Fibroblast of villous mesenchyme (primary cell): ENCODE measurements at places on chromosomes 12 and 14. TPM values are rescaled to one million over a fixed set of nuclear protein-coding genes. Genes with fewer than 3 reads are reported as not detected.

TTC8 gene
- total RNA-seq, result 23.8 and 28.1 TPM in 2 replicates

PGF gene
- total RNA-seq, result 0.64 and 0.86 TPM in 2 replicates

RERG gene
- total RNA-seq, result under 0.01 and 0.64 TPM in 2 replicates

B3GNT4 gene
- total RNA-seq, result under 0.01 TPM in 2 replicates

ARHGEF40 gene
- total RNA-seq, result 39.6 and 45.3 TPM in 2 replicates

GPR162 gene
- 2.6 and 3.0 TPM in 2 replicates for total RNA-seq

RNU4-1 gene
- total RNA-seq, result under 0.01 TPM in 2 replicates

TRIM9 gene
- 0.64 TPM in 1 of 2 replicates, not detected in the other for total RNA-seq

CEBPE gene
- total RNA-seq, result not detected in 2 replicates

DNA sequence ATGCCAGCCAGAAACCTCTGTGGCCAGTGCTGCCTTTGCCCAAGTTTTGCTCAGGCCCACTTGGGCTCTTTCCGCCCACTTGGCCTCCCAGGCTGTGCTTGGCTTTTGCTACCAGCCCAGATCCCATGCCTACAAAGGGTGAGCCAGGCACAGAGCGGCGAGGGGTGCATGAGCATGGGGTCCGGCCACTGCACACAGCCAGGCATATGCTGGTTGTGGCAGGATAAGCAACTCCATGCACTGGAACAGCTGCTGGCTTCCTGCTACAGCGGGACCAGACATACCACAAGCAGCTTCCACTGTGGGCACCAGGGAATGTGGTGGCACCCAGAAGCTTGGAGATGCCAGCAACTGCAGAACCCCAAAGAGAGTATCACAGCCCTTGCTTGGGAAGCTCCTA lies 45.7 kb upstream of the PRPF39 start:
- DNase-seq, result no peak

DNA sequence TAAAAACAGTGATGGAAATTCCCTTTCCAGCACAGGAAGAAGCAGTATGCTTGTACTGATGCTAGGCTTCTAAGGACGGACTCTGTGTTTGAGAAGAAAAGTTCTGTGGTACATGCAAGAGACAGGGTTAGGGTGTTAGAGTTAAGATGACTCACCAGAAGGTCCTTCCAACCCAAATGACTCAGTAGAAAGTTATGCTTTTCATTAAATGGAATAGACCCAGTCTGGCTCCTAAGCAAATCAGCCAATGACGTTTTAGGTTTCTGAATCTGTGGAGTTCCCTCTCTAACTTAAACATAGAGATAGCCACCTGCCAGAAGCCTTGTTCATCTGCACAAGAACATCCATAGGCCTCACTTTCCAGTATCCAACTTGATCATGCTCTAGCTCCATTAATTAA lies 5.7 kb downstream of the PTHLH start:
- peak; percentile 89 for DNase-seq

- DNase-seq, result no peak
These were observed 73.8 kb upstream of the SRSF5 start for GRCh38 chr14:69693145-69693544.

DNA sequence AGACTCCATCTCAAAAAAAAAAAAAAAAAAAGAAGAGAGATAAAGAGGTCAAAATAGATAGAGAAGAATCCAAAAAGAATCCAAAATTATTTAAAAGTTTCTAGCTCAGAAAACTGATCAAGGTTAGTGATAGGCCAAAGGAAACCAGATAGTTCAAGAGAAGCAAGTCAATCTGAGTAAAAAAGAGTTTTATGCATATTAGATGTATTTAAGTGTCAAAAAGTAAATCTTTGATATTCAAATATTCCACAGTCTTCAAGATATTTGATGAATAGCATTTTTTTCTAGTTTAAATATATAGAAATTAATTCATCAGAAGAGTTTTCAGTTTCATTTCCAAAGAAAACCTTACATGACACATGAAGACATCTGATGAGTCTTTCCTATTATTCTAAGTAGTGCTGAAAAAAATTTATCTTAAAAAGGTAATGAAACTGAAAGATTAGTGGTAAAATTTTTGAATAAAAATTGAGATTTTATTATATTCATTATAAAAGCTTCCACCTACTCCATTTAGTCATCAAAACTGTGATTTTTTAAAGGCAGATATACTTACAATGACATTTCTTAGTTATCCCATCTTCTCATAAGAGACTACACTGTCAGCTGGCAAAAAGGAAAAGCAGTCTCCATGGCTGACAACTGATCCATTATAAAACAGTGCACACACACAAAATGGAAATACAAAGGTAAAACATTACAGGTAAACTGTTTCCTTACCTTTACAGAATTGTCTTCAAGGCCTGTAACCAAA lies 68.6 kb downstream of the RPS6KA5 start:
- DNase-seq, result no peak

DNA sequence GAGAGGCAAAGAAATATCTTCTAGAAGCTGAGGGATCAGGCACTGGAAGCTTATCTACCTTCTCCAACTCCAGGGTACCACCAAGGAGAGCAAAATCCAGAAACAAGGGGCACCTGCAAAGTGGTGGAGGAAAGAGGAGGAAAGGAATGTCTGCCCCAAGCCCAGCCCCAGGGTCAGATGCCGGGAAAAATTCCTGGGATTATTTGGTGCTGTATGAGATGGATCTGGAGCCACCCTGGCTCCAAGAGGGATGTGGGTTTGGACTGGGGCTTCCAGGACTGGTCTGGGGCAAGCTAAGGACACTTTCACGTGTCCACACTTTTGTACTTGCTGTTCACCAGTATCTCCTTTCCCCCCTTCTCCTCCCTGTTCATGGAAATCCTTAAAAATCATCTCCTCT lies 69.8 kb downstream of the DPF3 start:
- no peak for DNase-seq

DNA sequence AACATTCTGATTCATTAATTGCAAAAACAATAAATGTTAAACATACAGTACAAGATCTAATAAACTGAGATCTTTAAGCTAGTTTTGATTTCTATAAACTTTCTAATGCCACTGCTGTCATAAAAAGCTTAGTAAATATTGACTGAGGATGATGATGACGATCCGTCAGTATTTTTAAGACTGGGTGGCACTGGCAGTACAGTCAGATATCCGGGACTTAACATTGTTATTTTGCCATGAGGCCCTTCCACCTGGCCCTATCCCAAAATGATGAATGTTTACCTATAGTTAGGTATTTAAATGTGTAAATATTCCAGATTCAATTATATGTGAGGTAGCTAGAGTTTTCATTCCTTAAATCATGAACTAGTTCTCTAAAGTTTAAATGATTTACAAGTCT lies 158.5 kb downstream of the FOXA1 start:
- DNase-seq, result no peak

DNA sequence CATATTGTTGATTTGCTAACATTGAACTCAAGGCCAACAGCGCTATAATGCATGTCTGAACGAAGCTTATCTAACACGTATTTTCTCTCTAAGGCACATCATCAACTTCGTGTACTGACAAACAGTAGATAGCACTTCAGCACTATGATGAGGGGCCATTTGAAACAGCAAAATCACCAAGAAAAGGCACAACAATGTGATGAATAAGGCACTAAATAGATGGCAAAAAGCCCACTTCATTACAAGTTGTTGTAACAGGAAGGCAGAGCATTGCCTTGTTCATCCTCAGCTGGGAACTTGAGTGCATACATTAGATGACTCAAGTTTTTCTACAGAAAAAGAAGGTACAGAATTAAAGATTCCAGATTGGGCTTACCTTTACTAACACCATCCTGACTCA lies 75.2 kb downstream of the LIN7A start:
- no peak for DNase-seq

GRCh38 chr12:80411787-80412186 lies 32.2 kb upstream of the PTPRQ start:
- no peak for DNase-seq

DNA sequence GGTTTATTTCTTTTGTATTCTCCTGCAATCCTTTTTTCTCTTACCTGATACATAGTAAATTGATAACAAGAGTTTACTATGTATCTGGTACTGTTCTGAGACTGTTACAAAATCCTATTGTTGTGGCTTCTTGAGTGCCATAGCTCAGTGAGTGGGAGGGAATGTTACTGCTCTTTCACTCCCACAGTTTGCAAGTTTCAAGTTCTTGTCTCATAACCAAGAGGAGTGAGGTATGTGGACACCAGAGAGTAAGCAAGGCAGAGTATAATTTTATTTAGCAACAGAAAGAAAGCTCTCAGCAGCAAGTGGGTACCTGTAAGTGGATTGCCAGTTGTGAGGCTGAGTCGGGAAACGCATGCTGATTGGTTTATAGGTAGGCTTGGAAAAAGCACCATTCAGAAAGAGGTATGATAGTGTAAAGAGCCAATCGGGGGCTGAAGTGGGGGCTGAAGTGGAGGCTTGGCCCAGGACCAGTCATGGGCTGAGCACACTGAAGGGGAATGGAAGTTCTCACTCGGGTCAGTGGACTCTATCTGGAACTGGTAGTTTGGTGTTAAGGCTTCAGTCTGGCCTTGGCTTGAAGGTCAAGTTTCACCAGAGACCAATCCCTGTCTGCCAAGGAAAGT lies 850.8 kb downstream of the TMTC2 start:
- peak; percentile 1 for DNase-seq

DNA sequence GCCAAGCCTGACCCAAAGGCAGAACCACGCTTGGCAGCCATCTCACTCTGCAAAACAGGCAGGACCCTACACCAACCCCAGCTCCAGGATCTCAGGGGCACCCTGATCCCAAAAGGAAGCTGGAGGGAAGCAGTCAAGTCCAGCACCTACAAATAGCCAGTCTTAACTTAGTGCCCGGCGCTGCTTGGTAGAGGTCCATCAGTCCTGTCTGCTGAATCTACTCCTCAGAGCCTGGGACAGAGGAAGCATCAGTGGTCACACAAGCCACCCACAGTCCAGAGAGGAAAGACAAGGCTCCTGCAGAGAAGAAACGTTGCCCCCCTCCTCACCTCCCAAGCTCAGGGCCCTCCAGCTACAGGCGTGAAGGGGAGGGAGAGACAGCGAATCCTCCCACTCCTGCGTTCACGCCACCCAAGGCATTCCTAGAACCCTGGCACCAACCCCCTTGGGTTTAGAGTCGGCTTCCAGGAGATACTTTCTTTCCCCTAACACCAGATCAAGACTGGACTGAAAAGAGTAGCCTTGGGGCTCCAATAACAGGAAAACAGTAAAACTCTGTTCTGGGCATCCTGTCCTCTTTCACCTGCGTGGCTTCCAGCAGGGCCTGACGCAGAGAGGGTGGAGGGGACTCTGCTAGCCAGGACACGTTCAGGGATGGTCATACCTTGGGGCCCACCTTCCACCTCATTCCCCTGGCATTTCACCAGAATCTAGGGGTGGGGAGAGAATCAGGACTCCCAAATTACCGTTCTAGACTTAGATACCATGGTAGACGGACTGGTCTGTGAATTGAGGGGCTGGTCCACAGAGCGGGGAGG lies 1.2 kb downstream of the PXN start:
- DNase-seq, result no peak

GRCh38 chr14:60008042-60008441 lies 83.7 kb upstream of the PCNX4 start:
- DNase-seq, result no peak

GRCh38 chr12:116354950-116355783 lies 77.7 kb upstream of the MED13L start:
- DNase-seq, result no peak

DNA sequence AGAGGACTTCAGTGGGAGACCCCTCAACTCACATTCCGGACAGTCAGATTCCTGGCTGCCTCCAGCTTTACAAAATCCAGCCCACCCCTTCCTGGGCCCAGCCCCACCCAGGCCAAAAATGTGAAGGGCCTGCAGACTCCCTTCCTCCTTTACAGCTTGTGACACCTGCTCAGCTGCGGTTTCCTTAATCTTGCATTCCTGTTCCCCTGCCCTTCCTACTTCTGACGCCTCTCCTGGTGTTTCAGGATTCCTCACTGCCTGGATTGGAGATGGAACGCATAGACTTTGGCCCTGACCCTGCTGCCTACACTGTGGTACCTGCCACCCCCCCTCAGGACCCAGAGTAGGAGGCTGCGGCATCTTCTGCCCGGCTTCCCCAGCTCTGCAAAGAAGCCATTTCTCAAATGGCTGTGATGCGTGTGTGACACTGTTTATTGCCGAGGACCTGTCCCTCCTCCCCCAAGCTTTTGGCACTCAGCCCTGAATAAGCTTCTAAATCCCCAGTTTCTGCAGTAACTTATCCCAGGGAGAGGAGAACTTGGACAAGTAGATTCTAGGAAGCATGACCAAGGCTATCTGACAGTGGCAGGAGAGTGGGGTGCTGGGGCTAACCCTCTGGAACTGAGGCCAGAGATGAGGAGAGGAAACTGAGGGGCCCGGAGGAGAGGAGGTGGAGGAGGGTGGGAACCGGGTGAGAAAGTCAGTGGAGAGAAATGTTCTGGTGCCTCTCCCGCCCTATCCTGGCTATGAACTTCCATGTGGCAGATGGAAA lies 24.9 kb upstream of the BCDIN3D start:
- DNase-seq, result peak; percentile 66

DNA sequence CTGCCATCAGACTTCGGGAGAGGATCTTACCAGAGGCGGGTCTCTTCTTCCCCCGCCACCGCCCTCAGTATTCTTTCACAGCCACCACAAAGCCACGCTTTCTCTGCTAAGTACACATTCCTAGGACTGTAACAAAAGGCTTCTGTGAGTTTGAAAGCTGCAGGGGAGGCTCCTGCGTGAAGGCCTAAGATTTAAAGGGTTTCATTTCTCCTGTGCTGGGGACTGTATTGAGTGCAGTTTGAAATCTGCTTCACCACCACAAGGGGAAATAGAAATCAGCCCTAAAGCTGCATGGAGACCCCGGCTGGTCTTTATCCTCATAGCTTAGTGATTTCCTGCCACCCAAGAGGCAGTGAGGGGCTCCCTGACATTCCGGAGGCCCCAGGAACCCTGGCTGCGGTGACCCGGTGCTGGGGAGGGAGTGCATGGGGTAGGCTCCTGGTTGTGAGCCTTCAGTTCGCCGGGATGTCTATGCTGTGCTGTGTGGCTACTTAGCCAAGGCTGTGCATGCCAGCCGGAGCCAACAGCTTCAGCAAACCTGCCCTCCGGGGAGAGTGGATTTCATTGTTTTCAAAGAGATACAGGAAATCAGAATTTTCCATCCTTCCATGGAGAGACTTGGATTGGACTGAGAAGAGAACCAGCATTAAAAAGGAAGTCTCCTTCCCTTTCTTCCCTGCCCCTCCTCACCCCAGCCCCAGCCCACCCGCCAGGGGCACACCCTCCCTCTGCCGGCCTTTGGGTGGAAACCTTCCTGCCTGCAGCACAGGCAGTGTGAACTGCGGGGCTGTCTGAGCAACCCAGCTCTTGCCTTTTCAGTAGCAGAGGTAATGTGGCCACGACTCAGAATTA lies 163.3 kb downstream of the ETV6 start:
- DNase-seq, result peak; percentile 36

DNA sequence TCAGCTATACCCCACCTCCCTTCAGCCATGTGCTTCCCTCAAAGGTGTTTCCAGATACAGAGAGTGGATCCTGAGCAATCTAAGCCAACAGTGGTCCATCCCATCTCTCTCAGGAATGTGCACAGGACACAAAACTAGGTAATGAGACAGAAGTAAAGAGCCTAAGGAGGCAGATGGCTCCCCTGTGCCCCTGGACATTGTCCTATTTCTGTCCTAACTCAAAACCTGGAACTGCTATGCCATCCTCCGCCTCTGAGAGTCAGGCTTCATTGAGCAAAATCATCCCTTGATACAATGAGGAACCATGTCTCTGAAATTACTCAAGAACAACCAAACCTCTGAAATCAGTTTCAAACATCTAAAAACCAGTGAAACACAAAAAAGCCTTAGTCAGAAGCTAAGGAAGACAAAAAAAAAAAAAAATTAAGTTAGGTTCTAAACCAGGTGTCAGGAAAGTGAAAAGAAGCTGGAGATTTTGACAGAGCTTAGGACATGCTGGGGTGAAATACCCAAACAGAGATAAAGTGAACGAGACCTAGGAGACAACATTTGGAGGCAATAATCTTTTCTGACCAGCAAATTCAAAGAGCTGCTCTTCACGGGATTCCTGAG lies 200.3 kb upstream of the PLEKHG7 start:
- no peak for DNase-seq
